Putamen (tissue), 1 donor: ENCODE measurements at places on chromosomes 12 and 14.

DNA sequence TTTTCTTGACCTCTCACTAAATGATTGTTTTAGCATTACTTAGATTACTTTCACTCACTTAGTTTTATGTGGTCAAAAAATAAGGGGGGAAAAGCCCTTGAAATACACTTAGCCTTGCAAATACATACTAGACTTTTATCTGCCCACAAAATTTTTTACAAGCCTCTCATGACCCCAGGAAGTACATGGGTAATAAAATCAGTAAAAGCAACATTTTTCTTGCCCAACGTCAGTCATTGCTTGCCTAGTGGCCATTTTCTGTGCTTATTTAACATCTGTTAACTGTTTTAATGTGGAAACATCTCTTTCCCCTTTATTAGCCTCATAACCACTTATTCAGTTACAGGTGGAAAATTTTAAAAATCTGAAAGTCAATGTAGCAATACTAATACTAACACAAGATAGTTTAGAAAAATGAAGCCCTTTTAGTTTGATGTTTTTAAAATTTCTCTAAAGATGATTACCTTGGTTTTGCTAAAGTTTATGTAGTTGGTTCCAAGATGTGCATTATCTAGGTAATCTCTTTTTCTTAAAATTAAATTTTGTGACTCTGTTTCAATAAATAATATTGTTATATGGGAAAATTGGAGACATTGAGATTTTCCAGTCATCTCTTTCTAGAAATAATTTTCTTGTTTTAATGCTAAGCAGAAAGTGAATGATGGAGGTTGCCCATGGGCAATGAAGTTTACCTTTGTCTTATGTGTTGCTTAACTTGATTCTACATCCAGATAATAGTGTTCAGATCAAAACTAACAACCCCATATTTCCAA lies 175.5 kb downstream of the TMTC2 start:
- DNase-seq, result no peak

DNA sequence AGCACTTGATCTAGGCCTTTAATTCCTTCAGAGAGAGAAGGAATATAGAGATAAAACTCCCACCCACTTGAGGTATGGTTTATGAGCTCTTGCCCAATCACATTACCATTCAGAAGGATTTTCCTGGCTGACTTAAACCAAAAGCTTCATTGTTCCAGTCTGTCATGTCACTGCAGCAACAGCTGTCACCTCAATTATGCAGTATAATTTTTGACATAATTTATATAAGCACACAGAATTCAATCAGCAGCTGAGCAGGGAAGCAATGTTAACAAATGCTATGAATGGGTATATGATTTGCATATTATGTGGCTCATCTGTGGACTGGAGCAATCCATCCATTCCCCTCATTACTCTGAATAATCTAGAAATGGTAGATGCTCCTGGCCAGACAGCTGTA lies 40.3 kb downstream of the CBX5 start:
- no peak for DNase-seq

DNA sequence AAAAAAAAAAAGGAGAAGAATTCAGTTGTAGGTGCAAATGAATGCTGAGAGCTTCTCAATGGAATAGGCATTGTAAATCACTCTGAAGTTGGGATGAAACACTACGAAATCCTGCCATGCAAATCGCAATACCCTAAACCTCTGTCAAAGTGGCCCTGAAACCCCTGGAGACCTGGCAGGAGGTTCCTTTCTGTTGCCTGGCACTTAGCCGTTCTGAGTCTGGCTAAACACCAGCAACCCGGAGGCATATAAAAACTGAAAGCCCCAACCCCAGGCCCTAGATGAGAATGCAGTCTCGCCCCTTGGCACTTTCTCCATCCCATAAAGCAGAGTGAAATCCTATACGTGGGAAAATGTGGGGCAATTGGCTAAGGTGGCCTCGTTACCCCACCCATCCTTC lies 151.5 kb upstream of the PARP11 start:
- no peak for DNase-seq

DNA sequence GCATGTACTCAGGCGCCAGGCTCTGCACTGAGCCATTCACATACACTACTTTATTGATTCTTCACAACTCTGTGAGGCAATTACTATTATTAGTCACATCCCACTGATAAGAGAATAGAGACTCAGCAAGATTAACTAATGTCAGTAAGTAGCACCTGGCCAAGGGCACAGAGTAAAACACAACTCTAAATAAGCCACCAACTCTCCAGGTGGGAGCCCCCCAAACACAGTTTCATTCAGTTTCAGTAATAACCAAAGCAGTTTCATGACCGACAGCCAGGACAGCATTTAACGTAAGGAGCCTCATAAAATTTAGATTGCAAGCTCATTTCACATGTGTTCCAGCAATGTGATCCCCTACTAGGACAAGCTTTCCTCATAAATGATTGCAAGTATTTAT lies 323.1 kb upstream of the CCDC196 start:
- DNase-seq, result no peak

DNA sequence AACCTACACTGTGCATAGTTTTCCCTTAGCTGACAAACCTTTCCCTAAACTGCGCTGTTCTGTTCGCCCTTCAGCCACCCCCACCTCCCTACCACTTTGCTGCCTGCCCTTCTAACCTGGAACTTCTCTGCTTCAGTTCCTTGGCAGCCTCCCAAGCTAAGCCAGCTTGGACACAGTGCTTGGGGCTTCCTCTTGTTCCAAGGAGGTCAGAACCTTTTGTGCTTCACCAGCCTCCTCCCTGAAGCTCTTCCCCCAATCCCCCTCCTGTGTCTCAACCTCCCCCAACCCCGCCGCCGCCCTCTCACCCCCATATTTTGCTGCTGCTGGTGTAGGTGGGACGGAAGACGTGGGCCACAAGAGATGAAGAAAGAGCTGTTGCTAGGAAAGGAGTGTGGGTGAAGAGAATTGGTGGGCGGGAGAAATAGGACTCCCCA lies 8.1 kb upstream of the RIC8B start:
- DNase-seq, result peak; percentile 82

- DNase-seq, result no peak
Observed at GRCh38 chr12:53227341-53227740, 4.7 kb downstream of the RARG start.

DNA sequence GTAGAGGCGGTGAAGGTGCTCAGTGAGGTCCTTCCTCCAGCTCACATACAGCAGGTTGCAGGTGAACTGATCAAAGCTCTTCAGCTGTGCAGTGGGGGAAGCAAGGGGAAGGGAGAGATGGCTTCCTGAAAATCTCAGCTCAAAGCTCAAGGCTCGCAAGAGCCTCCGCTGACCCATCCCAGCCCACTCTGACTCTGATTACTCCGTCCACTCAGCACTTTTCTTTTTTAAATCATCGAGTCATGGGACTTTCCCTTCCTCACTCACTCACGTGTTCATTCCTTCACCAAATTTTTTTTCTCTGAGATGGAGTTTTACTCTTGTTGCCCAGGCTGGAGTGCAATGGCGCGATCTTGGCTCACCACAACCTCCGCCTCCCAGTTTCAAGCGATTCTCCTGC lies 4.7 kb downstream of the ABCD4 start:
- no peak for DNase-seq

GRCh38 chr14:88037325-88037724 lies 32.4 kb downstream of the GPR65 start:
- DNase-seq, result no peak

- DNase-seq, result no peak
Observed at GRCh38 chr14:81963846-81964245, 430.2 kb upstream of the SEL1L start.

DNA sequence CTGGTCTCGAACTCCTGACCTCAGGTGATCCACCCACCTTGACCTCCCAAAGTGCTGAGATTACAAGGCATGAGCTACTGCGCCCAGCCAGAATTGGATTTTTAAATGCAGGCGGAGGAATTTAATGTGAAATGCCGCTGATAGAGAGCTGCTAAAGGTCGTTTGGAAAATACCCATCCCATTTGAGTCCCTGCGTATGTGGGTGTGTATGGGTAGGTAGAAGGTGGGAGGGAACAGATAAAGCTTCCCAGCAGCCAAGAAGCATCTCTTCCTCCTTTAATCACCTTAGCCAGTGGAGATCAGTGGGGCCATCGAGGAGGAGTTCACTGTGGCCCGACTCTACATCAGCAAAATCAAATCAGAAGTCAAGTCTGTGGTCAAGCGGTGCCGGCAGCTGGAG lies 16.2 kb upstream of the PIP4K2C start:
- no peak for DNase-seq

GRCh38 chr14:105582639-105583038 lies 56.3 kb downstream of the TMEM121 start:
- peak; percentile 7 for DNase-seq
